ENCODE measurements at places on chromosomes 1 and 21.

- no peak for DNase-seq
These were observed at the start of gene BCAN for GRCh38 chr1:156641761-156642264. TSS of gene BCAN (plus strand) at chr1:156642117. CDS start at chr1:156646055, 3,938 bp downstream.

GRCh38 chr1:55531644-55532043, 316.5 kb upstream of the USP24 start:
- DNase-seq: no peak

GRCh38 chr1:228372183-228373003, 34.2 kb downstream of the TRIM11 start:
- no peak for DNase-seq

DNA sequence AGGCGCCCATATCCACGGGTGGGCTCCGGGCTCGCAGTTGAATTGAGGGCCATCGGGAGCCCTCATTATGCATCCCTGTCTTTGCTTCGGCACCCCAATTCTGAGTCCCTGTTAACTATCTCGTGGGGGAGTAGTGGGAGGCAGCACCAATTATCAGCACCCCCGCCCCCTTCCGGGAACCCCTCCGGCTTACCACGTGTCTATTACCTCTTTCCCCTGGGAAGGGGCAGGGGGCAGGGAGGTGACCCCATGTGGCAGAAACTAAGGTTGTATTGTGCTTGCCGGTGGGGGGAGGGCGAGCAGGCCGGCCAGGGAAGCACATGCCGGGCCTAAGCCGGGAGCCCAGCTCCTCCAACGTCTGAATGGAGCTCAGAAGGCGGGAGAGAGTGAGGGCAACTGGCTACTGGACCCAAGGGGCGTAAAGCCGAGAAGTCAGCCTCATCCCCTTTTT, 1.0 kb downstream of the LIN28A start:
- DNase-seq: no peak

GRCh38 chr1:207259391-207259790, 62.1 kb upstream of the CD55 start:
- DNase-seq: no peak

DNA sequence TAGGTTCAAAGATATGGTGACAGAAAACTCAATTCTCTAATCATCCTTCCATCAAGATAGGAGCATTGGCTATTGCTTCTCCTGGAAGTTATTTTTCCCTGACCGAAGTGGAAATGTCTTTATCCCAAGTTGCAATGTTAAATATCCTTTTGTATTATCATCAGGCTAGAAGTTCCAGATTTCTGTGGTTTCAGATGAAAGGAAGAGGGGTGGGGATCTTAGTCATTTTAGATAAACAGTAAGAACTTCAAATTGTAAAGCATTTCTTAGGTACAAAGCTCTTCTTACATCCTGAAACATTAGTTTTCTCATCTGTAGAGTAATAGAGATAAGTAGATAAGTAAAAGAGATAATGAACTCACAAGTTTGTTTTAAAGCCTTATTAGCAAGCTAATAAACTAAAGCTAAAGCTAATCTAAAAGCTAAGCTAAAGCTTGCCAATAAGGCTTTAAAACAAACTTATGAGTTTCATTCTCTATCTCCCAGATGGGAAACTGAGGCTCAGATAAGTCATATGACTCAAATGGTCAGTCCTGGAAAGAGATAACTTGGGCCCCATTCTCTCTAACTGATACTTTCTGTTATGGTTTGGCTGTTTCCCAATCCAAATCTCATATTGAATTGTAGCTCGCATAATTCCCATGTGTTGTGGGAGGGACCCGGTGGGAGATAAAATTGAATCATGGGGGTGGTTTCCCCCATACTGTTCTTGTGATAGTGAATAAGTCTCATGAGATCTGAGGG, 99.2 kb upstream of the KCNK2 start:
- DNase-seq: no peak

DNA sequence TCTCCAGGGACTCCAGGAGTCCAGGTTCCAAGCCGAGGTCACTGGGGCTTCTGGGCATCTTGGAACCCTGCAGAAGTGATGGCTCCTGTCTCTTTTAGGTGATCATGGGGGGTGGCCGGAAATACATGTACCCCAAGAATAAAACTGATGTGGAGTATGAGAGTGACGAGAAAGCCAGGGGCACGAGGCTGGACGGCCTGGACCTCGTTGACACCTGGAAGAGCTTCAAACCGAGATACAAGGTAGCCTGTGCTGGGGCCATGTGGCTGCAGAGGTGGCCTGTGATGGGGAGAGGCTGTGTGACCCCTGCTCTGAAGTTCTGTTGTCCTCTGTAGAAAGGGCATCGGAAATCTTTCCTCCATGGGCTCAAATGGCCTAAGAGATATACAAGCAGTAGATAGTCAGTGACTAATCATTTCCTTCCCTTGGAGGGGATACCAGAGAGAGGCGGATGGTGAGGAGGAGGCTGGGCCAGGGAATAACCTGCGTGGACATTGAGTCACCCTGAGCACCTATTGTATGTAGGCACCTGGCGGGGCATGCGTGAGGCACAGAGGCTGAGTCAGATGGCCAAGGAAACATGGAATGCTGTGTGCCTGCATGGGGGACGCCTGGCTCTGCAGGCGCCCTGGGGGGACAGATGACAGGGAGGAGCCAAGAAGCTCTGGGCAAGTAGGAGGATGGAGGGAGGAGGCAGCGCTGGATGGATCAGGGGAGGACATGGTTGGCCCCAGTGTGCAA, 59.0 kb downstream of the ALPL start:
- DNase-seq: no peak

DNA sequence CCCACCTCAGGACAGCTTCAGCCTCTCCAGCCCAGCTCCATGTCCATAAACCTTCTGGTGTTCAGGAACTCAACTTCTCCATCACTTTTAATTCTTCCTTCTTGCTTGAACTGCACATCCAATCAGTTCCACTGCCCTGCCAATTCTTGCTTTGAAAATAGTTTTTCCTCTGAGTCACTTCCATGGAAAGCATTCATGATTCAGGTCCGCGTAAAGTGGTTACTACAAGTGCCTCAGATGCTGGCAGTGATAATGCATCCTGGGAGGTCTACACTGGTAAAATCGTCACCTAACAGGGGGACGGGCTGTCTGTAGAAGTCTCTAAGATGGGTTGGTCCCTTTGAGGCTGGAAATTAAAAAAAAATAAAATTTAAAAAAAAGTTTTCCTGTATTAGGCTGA, 25.9 kb upstream of the RCAN1 start:
- DNase-seq: no peak

GRCh38 chr1:114502080-114502479, 8.9 kb downstream of the TRIM33 start:
- no peak for DNase-seq

GRCh38 chr1:192153276-192153675, 5.0 kb upstream of the RGS18 start:
- no peak for DNase-seq

- no peak for DNase-seq
These were observed 2.2 kb upstream of the ZBTB7B start for GRCh38 chr1:155000411-155000725.

- DNase-seq: peak; percentile 68
These were observed at the start of gene RNF207 for GRCh38 chr1:6205849-6206519. TSS of gene RNF207 (plus strand) at chr1:6206119. CDS start at chr1:6206536, 417 bp downstream.

DNA sequence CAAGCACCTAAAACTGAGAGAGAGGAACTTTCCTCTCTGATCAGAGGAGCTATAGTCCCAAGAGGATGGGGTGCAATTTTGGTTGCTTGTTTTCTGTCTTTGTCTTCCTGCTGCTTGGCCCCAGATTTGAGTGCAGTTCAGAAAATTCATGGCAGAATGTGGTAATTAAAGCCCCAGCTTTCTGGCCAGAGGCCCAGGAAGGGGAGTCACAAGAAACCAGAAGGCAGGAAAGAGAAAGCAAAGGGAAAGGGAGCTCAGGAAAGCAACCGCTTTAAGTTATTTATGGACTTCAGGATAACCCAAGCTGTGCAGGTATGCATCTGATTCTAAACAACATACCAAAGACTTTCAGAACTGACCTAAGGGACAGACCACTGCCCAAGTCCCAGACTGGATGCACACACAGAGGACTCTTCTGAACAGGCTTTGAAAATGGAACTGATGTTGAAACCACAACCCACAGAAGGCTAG, 88.8 kb downstream of the ST3GAL3 start:
- no peak for DNase-seq

DNA sequence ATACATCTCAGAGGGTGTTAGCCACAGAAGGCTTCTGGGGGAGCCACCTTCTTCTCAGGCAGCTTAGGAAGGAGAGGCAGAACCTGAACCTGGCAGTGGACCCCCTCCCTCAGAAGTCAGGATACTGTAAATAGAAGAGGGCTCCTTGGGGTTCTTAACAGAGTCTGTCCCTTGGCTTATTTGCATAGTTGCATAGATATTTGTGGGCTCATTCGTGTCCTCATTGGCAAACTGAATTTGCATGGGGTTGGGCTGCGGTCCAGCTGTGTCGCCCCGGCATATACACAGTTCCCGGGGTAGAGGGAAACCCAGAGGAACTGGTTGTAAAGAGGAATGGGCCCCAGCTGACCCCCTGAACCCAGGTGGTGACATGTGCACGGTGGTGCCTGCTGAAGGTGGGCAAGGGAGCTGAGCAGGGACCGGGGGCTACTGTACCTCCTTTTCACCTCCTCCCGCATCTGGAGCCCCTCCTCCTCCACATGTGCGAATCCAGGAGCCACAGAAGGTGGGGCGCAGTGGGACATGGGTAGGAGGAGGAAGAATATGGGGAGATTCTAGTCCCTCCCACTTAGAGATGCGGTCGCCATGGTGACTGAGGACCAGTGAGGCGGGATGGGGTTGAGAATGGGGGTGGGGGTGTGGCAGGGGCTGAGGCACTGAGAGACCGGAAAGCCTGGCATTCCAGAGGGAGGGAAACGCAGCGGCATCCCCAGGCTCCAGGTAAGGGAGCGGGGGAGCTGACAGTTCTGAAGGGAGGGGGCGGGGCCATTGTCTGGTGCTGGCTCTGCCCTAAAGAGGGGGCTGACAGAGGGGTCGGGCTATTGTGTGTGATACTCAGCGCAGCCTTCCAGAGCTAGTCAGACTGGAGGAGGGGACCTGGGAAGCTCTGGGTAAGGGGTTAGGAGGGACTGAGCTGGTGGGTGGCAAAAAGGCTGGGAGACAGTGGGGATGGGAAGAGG, 3.7 kb upstream of the SEMA4A start:
- DNase-seq: no peak

DNA sequence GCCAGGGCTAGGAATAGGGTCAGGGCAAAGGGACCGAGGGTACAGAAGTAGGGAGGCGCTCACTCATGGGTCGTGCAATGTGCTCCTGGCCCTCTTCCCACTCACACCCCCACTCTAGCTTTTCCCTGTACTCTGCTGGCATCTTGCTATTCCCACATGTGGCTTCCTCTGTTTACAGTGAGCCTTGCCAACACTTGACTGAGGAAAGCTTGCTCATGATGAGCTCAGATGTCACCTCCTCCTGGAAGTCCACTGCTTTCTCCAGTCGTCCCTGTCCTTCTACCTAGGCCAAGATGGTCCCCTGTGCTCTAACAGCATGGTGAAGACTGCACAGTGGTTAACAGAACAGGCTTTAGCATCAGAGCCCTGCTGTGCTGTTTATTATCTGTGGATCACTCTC, 8.0 kb upstream of the RIMS3 start:
- no peak for DNase-seq

DNA sequence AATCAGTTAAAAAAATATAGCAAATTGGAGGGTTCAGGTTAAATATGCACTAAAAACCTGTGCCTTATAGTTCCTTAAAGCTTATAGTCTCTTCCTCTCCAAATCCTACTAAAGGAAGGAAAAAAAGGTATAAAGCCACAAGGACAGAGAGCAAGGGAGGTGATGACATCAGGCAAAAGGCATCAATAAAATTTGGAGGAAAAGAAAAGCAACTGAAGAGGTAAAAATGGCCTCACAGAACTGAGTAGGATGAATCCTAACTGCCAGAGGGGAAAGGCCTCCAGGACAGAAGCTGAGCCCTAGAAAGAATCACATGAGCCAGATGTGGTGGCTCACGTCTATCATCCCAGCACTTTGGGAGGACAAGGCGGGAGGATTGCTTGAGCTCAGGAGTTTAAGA, 8.1 kb downstream of the CCSAP start:
- DNase-seq: no peak

- DNase-seq: no peak
These were observed 802.1 kb downstream of the PLA2G4A start for GRCh38 chr1:187630653-187631380.
